ENCODE measurements at places on chromosomes 1 and 21. TPM values are rescaled to one million over a fixed set of nuclear protein-coding genes. Genes with fewer than 3 reads are reported as not detected.

Gene DPT
- not detected for total RNA-seq

Gene RXFP4
- total RNA-seq, result not detected

GRCh38 chr1:174160109-174160473 is 771 bp downstream of the RABGAP1L start:
- peak; percentile 48 for DNase-seq

DNA sequence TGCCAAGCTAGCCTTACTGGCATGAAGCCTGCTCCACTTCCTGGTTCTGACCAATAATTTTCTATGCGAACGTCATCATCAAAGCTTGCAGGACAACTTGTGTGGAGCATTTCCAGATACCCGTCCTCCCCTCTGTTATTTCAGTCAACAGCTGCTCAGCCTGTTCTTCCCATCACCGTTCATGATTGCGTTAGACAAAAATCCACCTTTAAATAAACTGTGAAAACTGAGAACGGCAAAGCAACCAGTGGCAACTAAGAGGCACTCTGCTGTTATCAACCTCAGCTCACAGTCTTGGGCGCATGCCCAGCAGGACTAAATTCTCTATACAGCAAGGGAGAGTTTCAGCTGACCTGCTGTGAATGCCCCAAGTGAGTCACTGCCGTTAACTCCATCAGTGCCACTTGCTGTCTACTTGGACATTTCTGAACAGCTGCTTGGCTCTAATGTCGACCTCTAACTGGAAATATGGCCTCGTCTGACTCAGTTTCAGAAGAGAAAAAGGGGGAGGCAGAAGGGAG is 207.4 kb upstream of the RUNX1 start:
- DNase-seq, result peak; percentile 82

DNA sequence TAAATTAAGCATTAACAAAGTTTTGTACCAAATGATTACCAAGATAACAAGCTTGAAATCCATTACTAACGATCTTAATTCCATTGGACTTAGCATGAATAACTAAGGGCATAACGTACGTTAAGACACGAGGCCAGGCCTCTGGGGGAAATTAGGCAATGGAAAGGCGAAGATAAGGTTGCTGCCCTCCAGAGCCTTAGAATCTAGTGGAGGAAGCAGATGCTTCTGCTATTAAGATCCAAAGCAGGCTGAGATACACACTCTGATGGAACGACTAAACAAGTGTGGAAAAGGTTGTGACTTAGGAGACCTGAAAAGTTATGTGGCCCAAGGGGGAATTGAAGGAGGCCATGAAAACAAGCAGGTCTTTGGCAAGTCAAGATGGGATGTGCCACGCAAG is 6.0 kb downstream of the AKNAD1 start:
- DNase-seq, result no peak

- no peak for DNase-seq
Measured at GRCh38 chr1:115107516-115108260, 18.4 kb upstream of the TSPAN2 start.

DNA sequence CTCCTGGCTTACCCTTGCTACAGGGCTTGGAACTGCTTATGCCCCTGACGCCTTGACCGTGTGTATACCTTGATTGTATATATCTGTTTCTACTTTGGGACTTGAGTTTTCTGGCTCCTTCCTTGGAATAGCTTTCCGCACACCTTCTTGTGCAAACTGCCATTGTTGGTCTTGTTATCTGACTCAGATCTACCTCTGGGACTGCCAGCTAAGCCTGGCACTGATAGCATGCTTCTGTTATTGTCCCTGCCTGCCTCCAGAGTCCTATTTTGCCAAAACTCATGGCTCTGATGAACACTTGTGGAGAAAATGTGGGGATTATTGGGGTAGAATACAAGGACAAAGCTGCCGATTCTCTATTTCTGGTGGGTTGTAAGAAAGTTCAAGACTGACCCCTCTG is 15.4 kb downstream of the FMOD start:
- DNase-seq, result no peak

Gene AQP10
- total RNA-seq, result not detected
